Colonic mucosa (tissue), 4 donors: ENCODE measurements at places on chromosomes 5 and 9. TPM values are rescaled to one million over a fixed set of nuclear protein-coding genes. Genes with fewer than 3 reads are reported as not detected.

DNA sequence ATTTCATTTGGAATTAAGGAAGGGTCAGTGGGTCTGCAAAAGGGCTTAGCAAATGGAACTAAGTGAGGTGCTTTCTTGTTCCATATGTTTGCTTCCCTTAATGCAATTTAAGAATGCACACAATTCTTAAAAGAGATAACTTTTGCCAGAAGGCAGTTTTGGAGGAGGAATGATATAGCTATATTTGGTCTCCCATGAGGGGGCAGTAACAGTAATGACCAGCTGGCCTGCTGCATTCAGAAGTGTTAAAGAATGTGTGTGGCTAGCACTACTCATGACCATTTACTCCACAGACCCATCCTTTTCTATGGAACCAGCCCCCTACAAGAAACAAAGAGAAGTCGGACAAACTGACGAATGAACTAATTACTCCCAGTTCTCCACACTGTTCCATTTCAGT lies 638.9 kb downstream of the RAB3C start:
- DNase-seq = no peak
- H3K27ac ChIP-seq = no peak overlapping the region
- peaks cover 6% of the 10 kb centered on the region for H3K4me1 ChIP-seq
- H3K36me3 ChIP-seq = no peaks in the 10 kb centered on the region
- no peaks in the 10 kb centered on the region for H3K27me3 ChIP-seq
- H3K4me3 ChIP-seq = no peak overlapping the region

- no peaks in the 10 kb centered on the region for H3K4me1 ChIP-seq
- no peak overlapping the region for H3K4me3 ChIP-seq
- no peak for DNase-seq
- no peak overlapping the region for H3K27ac ChIP-seq
- H3K36me3 ChIP-seq = no peaks in the 10 kb centered on the region
- no peaks in the 10 kb centered on the region for H3K27me3 ChIP-seq
Measured at GRCh38 chr5:126007841-126008240, 415.4 kb upstream of the GRAMD2B start.

PDLIM7 gene
- total RNA-seq = 19.7 TPM

RANBP3L gene
- 0.19 TPM for total RNA-seq

PTRH1 gene
- total RNA-seq = 8.9 TPM

- no peaks in the 10 kb centered on the region for H3K36me3 ChIP-seq
- no peak overlapping the region for H3K4me3 ChIP-seq
- DNase-seq = no peak
- H3K27ac ChIP-seq = no peak overlapping the region
- H3K4me1 ChIP-seq = no peaks in the 10 kb centered on the region
- H3K27me3 ChIP-seq = no peaks in the 10 kb centered on the region
Measured at GRCh38 chr9:137366445-137366810, 56.5 kb downstream of the EXD3 start.

FAM221B gene
- total RNA-seq = 0.05 TPM

DNA sequence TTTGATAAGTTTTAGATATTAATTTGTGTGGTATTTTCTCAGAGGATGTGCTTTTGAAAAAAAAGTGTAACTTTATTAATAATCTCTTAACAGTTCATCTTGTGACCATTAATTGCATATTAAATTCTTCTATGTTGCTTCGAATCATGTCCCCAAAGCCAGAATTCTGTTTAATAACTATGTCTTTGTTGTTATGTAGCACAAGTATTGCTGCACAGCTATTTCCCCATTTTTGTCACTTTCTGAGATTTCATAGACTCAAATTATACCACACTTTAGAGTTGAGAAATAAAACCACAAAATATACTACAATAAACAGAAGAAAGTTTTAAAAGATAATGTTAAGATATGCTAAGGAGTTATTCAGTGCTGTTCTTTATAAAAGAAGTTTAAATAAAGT lies 2.8 kb downstream of the MEF2C start:
- DNase-seq = no peak
- H3K27ac ChIP-seq = peak overlapping the region; percentile 41
- H3K36me3 ChIP-seq = no peaks in the 10 kb centered on the region

- no peak overlapping the region for H3K4me3 ChIP-seq
- no peaks in the 10 kb centered on the region for H3K27me3 ChIP-seq
- H3K36me3 ChIP-seq = no peaks in the 10 kb centered on the region
- H3K4me1 ChIP-seq = no peaks in the 10 kb centered on the region
- H3K27ac ChIP-seq = no peak overlapping the region
- DNase-seq = no peak
Measured at GRCh38 chr9:98432134-98432533, 176.7 kb upstream of the TBC1D2 start.
